HCT116 (cell line): ENCODE measurements at places on chromosomes 2 and 18.

DNA sequence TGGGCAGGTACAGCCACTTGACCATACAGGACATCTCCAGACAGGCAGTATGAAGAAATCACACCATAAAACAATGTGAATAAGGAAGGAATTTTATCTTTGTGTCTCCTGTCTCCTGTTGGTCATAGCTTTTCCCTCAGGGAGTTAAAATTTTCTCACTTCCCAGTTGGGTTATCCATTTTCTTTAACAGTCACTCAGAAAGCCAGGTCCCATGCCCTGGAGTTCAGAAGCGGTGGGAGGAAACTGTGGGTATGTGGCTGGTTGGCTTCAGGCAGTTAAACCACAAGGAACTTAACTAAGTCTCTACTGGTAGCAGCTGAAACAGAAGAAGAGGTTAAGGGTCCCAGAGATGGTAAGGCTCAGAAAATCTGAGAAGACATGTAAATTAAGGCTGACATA, 6.5 kb upstream of the SMAD2 start:
- no peak for DNase-seq

- no peak for DNase-seq
These were observed 66.7 kb downstream of the MBD2 start for GRCh38 chr18:54157646-54158385.

DNA sequence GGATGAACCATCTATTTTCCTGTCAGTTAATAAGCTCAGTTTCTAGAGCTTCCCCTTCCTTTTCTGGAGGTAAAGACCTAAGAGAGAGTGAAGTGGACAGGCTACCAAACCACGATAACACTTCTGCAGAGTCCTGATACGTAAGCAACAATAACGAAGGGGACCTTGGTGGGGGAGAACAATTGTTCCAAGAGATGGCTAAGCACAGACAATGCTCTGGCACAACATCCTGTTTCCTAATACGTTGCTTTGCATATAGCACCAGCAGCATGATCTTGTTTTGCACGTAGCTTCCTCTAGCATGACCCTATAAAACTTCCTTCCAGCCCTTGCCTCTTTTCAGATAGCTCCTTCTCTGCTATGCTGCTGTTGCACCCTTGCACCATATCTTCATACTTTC, 247.3 kb downstream of the RAD51AP2 start:
- DNase-seq: no peak

DNA sequence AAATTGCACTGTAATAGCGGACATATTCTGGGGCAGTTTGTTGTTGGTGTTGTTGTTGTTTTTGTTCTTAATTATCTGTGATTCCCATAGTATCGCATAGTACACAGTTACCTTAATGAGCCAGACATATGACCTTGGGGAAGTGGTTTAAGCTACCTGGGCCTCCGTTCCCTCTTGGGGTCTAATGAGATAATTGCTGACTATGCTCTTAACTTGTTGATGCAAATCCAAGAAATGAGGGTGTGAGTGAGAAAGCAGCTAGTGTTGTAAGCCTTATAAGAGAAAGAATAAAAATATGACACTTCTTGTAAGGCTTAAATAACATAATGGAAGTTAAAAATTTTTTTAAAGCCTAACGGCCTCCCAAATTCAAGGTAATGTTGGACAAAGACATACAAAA, 7.1 kb downstream of the NMI start:
- DNase-seq: no peak

DNA sequence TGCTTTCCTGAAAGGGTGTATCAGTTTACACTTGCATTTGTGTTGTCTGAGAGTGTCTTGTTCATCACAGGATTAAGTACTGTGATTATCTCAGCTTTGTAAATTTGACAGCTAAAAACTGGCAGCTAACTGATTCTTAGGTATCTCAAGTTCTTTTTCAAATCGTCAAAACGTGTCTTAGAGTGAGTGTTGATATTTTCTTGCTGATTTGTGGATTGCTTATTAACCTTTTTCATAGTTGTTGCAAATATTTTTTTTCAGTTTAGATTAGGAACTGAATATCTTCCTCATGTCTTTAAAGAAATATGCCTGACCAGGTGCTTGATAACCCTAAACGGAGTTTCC, 41.9 kb downstream of the LRRFIP1 start:
- no peak for DNase-seq

DNA sequence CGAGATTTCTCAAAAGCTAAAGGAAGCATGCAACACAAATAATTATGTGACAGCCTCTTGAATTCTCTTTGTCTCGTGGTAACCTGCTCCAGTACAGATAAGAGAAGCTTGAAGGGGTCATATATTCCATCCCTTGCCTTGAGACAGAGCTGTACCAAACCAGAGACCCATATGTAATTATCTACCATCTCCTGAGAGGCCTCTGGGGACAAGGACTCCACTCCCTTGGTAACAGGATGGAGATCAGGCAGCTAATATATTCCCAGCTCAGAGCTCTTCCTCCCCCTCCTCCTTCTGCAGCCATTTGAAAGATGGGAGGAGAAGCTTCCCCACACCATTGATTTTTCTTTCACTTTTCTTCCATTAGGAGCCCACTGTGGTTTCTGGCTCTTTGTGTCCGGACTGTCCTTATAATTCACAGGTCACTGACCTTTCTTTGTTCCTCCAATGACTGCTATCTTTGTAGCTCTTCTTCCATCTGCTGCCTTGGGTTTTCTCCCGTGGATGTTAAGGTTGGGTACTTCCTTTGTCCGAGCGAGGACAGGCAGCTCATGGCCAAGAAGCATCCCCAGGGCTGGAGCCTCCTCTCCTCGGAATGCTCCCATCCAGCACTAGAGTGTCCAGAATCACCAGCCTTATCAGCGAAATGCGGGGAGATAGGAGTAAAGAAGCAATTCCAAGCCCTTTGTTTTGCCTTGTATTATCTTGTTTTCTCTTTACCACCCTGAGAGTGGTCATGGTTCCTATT, 72.6 kb upstream of the STPG4 start:
- no peak for DNase-seq

DNA sequence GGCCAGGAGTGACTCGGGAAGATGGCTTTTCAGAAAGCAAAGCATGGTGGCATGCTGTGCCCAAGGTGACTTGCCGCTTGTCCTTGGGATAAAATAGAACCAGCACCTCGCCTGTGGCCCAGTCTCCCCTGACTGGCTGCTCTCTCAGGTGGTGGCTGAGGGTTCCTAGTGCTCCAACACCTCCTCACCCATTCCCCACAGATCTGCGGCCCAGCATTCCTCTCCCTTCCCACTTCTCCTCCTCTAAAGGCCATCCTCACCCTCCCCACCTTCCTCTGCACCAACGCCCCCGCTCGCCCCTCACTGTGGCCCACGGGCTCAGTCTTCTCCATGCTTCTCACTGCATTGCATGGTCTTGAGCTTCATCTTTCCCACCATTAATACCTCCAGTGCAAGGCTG, 132.4 kb downstream of the PXDN start:
- no peak for DNase-seq

DNA sequence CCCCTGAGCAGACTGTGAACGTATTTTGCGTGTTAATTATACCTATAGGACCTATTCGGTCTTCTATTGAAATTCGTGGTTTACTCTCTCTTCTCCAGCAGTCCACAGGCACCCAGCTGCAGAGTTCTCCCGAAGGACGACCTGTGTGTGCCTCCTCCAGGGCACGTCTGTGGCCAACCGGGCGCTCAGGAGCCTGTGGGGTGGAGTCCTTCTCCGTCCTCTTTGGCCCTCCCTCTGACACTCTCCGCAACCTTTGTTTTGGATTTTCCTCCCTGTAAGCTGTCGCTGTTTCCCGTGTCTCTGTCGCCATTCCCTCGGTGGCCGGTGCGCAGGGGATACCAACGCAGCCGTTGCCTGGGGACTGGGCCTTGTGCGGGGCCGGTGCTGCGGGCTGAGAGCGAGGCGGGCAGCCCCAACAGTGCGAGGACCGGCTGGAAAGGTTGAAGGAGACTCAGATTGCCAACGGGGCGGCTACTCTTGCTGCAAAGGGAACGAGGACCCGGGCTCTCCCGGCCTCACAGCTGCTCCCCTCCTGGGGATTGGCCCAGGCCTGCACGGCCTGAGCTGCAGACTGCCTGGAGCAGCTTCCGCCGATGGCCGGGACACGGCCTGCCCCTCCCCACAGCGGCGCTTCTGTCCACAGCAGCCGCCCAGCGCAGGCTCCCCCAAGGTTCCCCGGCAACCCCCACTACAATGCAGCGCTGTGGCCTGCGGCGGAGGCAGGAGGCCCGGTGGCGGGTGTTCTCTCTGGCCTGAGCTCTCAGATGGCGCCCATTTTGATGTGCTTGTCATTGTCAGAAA, 221.0 kb downstream of the MTX2 start:
- DNase-seq: no peak

GRCh38 chr2:198545411-198545810, 741.0 kb downstream of the PLCL1 start:
- DNase-seq: no peak

GRCh38 chr2:79721061-79721460, 208.2 kb downstream of the CTNNA2 start:
- no peak for DNase-seq

DNA sequence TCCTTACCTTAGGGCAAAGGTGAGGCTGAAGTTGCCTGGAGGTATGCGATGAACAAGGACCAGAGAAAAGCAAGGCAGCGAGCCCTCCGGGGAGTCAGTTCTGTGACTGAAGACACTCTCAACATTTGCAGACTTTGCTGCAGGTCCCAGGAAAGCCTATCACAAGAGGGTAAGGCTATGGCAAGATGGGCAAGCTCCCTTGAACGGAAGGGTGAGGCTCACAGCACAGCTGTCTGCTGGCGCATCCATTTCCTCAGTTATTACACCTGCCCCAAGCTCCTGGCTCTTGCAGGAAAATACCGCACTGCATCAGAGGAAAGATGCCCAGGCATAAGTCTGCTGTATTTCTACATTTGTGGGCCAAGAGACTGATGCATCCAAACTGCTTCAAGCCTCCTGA, 141.4 kb downstream of the BCL11A start:
- DNase-seq: no peak
